Hair follicle dermal papilla cell (primary cell): ENCODE measurements at places on chromosomes 7 and 10. TPM values are rescaled to one million over a fixed set of nuclear protein-coding genes. Genes with fewer than 3 reads are reported as not detected.

The AP5Z1 gene
- total RNA-seq: 66.7 and 67.7 TPM in 2 replicates

The RPEL1 gene
- 0.16 TPM in 1 of 2 replicates, not detected in the other for total RNA-seq

The TFEC gene
- total RNA-seq: under 0.01 and 0.16 TPM in 2 replicates

The FAM25G gene
- total RNA-seq: not detected in 2 replicates

The SPDYE6 gene
- not detected in 2 replicates for total RNA-seq
